ENCODE measurements at places on chromosomes 3 and 15. TPM values are rescaled to one million over a fixed set of nuclear protein-coding genes. Genes with fewer than 3 reads are reported as not detected.

The EAF2 gene
- 3.9 TPM for total RNA-seq

The ARHGEF26 gene
- 4.7 TPM for total RNA-seq

The GOLGA6B gene
- total RNA-seq, result not detected

The LRRIQ4 gene
- total RNA-seq, result not detected

The ZNF502 gene
- total RNA-seq, result 2.4 TPM

The UBP1 gene
- total RNA-seq, result 21.2 TPM

The TRH gene
- not detected for total RNA-seq

The FILIP1L gene
- 27.5 TPM for total RNA-seq

The VPS18 gene
- total RNA-seq, result 9.0 TPM

The P2RY1 gene
- total RNA-seq, result 5.4 TPM

The FBXW12 gene
- 6.0 TPM for total RNA-seq

The AMOTL2 gene
- total RNA-seq, result 35.7 TPM

The LMAN1L gene
- not detected for total RNA-seq

The CLDN18 gene
- not detected for total RNA-seq

The MME gene
- total RNA-seq, result 1.9 TPM

The SAMMSON gene
- total RNA-seq, result 0.14 TPM

The RTP4 gene
- 4.0 TPM for total RNA-seq

The MYH15 gene
- total RNA-seq, result 0.06 TPM

The DLEC1 gene
- total RNA-seq, result 0.47 TPM

The SLC25A20 gene
- 9.9 TPM for total RNA-seq

The TIGIT gene
- total RNA-seq, result 0.06 TPM

The NEK10 gene
- total RNA-seq, result 0.57 TPM

The IL17RE gene
- 6.4 TPM for total RNA-seq

The SMCO1 gene
- not detected for total RNA-seq

The CCDC9B gene
- total RNA-seq, result 23.2 TPM

The CCDC51 gene
- 3.4 TPM for total RNA-seq

The AGBL1 gene
- not detected for total RNA-seq

The SMAD6 gene
- total RNA-seq, result 13.1 TPM

The ROPN1 gene
- not detected for total RNA-seq

The CHRD gene
- total RNA-seq, result 16.1 TPM

The ISL2 gene
- total RNA-seq, result not detected

The CKMT1B gene
- 0.97 TPM for total RNA-seq

The HESX1 gene
- total RNA-seq, result 0.66 TPM

The PDZRN3 gene
- 4.5 TPM for total RNA-seq

The GNB5 gene
- 15.8 TPM for total RNA-seq

The PARP15 gene
- total RNA-seq, result 0.14 TPM
